Astrocyte (in vitro differentiated cells and primary cell): ENCODE measurements at places on chromosomes 6 and 20.

DNA sequence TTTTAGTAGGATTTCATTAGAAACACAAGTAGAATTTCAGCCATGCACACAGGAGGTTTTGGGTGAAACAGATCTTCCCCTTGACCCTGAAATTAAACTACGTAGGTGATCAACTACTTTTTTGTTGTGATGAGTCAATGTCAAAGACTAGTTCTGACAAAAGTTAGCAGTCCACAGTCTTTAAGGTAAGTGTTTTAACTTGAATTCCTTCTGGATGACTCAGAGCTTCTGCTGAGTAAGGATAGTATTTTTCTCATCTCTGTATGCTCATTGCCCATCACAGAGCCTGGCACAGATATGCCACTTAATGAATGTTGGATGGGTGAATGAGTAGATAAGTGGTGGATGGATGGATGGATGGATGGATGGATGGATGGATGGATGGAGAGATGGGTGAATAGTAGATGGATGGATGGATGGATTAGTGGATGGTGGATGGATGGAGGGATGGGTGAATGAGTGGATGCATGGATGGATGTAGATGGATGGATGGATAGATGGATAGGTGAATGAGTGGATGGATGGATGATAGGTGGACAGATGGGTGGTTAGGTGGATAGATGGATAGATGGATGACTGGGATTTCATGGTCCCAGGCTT is 165.3 kb downstream of the ZMYND8 start:
- DNase-seq, result peak; percentile 36

DNA sequence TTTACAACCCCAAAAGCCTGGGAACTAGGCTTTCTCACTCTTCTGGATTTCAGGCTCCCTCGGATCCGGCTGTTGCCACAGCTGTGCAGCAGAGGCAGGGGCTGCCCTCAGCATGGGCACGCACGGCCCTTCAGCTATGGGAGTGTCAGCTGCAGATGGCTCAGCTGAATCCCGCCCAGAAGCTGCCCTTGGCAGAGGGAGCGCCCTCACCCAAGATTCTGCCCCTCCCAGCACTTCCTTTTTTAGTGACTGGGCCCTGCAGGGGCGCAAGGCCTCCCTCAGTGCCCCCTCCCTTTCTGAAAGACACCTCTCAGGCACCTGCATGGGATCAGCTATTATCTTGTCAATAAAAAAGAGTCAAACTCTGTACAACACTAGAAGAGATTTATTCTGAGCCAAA is 67.9 kb upstream of the THBS2 start:
- no peak for DNase-seq

- DNase-seq, result peak; percentile 53
Observed at GRCh38 chr20:6122873-6123648, at the start of gene FERMT1. Gene FERMT1, minus strand, starts transcription at chr20:6123030. Its CDS starts 3,476 bp downstream, at chr20:6119554.

- DNase-seq, result peak; percentile 93
Observed at GRCh38 chr6:154301839-154302752, 54.5 kb downstream of the IPCEF1 start.

DNA sequence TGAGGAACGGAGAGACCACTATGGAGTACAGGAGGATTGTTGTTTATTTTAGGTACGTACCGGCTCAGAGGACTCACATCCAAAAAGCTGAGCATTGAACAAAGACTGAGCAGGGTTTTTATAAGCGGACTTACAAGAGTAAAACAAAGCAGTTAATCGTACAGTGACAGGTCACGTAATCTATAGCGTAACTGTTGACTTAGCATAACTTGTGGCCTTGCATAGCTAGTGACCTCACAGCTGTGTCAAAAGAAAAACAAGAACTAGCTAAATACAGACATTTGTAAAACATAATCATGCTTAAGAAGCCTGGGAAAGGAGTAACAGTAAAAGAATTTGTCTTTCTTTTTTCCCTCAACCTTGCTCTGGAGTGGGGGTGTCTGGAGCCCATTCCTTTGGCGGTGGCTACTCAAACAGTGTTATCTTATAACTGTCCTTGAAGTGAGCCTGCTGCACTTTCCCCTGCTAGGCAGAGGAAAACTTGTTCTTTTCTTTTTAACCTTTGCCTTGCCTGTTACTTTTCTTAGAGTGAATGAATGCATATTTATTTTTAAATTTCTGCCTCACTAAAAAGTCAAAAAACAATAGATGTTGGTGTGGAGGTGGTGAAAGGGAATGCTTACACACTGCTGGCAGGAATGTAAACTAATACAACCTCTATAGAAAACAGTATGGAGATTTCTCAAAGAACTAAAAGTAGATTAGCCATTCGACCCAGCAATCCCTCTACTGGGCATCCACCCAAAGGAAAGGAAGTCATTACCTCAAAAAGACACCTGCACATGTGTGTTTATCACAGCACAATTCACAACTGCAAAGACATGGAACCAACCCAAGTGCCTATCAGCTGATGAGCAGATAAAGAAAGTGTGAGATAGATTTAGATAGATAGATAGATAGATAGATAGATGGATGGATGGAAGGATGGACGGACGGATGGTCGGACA is 109.0 kb downstream of the TAF4 start:
- DNase-seq, result peak; percentile 62

DNA sequence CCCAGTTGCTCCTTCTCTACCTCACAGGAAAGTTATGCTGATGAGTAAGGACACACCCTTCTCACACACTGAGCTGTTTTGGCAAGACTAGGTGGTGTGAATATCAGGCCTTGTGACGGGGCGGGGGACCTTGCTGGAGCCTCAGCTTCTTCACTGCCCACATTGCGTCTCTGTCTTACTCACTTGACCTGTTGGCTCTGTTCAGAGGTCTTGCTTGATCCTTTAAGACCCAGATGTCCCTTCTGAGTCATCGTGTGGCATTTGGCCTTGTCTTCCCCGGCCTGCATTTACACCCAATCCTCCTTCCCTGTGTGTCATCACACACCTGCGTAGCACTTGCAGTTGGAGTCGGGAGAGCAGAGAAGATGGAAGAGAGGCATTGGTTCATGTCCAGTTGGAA is 8.3 kb upstream of the PRND start:
- peak; percentile 59 for DNase-seq

- DNase-seq, result no peak
Observed at GRCh38 chr20:1876975-1877608, 18.1 kb upstream of the SIRPA start.

DNA sequence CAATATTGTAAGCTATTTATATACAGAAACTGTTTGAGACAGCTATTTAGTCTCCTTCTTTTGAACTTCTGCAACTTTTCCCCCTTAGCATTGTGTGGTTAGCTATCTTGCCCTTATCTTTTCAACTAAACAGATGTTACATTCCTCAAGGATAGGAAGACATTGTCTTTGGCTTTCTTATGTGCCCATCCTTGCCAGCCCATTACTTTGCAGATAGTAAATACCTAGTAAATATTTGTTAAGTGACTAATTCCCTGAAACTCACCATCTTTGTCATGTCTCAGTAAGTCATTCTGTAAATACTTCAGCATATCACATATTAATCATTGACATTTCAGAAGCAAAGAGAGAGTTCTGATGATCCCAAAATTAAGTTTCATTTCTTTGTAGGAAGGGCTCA is 69.1 kb upstream of the FLRT3 start:
- peak; percentile 44 for DNase-seq

DNA sequence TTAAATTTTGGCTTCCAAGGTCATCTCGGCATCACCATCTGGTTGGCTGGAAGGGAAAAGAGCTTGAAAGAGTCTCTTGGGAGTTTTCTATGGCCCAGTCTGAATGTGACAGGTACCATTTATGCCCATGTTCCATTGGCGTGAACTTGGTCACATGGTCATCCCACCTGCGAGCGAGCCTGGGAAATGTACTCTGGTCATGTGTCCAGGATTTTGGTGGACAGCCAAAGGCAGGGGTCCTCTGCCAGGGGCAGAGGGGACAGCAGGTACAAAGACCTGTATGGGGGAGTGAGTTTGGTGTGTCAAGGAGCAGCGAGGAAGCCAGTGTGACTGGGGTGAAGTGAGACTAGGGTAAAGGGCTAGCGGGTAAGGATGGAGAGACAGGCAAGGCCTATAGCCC is 112.6 kb downstream of the CDC5L start:
- no peak for DNase-seq

GRCh38 chr6:33132081-33132524 is 56.3 kb downstream of the HLA-DPB1 start:
- DNase-seq, result no peak

- DNase-seq, result peak; percentile 15
Observed at GRCh38 chr20:22686097-22686496, 101.7 kb upstream of the FOXA2 start.

- no peak for DNase-seq
Observed at GRCh38 chr6:92806254-92806653, 613.1 kb downstream of the EPHA7 start.

DNA sequence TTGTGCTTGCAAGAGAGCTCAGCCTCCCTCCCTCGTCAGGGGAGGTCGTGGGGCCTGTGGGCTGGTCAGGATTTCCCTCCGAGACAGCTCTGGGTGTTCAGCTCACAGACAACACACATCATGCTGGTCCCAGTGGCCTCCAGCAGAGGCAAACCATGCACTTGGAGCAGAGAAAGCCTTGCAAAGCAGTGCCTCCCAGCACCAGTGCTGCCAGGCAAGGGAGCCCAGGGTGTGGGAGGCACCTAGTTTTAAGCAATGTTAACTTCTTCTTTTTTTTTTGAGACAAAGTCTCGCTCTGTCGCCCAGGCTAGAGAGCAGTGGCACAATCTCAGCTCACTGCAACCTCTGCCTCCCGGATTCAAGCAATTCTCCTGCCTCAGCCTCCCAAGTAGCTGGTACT is 34.0 kb upstream of the INSM1 start:
- no peak for DNase-seq

DNA sequence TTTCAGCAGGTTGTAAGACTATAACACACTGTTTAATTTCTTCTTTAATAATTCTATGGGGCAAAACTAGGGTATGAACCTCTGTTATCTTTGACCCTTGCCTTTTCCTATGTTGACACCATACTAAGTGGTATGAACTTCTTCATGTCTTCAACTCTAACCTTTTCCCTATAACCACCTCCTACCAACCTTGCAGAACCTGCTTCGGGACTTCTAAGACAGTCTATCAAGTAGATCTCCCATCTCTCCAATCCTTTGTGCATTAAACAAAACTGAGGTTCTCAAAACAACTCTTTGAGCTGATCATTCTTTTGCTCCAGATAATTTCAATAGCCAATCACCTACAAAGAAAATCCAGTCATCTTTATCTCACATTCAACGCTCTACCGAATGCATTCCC is 23.4 kb downstream of the SNAP91 start:
- no peak for DNase-seq

DNA sequence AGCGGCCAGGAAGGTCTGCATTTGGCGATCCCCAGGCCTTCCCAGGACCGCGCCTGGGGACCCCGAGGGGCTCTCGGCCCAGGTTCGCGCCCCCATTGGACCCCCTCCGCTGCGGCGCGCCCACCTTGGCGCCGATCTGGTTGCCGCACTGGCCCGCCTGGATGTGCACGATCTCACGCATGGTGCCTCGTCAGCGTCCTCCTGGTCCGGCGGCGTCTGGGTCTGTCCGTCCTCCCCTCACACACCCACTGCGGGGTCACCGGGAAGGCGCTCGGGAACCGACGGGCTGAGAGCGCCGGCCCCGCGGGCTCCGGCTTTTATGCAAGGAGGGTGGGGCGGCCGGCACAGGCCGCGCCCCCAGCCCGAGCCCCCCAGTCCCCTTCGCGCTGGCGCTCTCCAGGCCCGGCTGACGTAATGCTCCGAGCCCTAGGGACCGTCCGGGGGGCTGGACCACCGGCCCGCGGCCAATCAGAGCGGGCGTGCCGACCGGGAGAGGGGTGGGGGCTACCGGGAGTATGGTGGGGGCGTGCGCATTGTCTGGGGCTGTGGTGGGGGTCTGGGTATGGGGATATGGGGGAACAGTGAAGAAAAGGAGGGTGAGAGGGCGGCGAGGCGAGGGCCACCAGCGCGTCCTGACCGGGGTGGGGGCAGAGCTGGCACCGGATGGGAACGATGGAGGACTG is at the start of gene TUBB2B:
TSS of gene TUBB2B (minus strand) at position 291 of the 683 bp plus-strand sequence. CDS start at position 181, 110 bp downstream.
- DNase-seq, result peak; percentile 42

DNA sequence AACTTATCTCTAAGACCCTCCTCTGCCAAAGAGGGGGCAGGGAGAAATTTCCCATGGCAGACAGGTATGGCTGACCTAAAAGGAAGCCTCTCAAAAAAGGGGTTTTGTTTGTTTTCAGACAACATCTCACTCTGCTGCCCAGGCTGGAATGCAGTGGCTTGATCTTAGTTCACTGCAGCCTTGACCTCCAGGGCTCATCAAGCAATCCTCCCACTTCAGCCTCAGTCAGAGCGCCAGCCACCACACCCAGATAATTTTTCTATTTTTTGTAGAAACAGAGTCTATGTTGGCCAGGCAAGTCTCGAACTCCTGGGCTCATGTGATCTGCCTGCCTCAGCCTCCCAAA is 3.8 kb downstream of the EZR start:
- DNase-seq, result no peak

DNA sequence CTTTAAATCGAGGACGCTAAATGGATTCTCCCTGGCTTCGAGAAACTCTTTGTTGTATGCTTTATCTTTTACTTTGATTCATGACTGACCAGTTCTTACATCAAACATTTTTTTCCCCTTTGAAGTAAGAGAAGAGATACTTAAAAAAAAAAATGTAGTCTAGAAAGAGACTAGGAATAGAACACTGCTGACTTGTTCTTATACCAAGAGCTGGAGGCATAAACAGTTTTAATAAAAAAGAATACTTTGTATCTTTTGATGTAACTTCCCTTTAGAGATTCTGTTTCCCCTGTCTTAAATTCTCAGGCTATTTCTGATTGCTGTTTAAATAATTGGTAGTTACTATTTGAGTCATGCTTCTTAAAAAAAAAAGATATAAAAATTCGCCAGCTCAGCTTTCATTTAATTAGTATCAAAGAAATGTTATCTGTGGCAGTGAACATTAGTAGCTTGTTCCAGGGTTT is 4.8 kb downstream of the ASXL1 start:
- no peak for DNase-seq

DNA sequence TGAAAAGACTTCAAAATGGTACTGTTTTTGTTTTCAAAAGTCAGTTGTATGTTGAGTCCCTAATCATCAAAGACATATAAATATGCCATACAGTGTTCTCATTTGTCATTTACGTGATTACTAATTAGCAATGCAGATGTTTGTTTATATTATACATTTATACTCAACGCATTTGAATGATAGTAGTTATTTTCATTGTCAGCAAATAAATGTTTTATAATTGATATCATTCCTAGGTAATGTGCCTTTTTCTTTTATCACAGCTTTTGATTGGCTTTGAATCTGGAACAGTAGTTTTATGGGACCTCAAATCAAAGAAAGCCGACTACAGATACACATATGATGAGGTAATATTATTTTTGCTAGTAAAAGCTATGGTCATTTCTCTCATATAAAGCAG is 62.6 kb downstream of the STXBP5 start:
- no peak for DNase-seq

- DNase-seq, result peak; percentile 32
Observed at GRCh38 chr20:10064611-10065010, 29.8 kb downstream of the ANKEF1 start.

DNA sequence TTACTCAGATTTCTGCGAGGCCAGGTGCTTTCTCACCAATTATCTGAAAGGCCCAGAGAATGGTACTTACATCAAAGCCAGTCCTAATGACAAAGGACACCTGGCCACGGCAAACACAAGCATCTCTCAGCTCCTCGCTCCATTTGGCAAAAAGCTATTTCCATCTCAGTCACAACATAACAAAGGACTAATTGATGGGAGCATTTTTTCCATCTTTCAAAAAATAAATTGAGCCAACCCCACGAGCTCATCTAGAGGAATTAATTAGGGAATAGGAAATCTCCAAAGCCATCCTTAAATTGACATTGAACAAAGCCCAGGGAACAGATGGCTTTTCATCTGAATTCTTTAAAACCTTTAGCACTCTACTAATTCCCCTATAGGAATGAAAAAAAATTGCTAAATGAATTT is 236.7 kb downstream of the HAO1 start:
- no peak for DNase-seq
